Activated CD4-positive, alpha-beta T cell treated with anti-CD3 and anti-CD28 coated beads, Interleukin-10, Interleukin-2, amounts not matched to agents 100 ng/mL and 50 ng/mL, durations not matched to agents 16 hours and 8 hours (primary cell): ENCODE measurements at places on chromosomes 6 and 20.

GRCh38 chr6:158464483-158464882 is 95.4 kb upstream of the TMEM181 start:
- DNase-seq: no peak

- DNase-seq: no peak
These were observed 275.4 kb downstream of the PHF3 start for GRCh38 chr6:63910863-63911551.

GRCh38 chr6:1267057-1267732 is 44.7 kb upstream of the FOXQ1 start:
- DNase-seq: no peak

GRCh38 chr6:168849459-168849858 is 404.2 kb downstream of the THBS2 start:
- DNase-seq: no peak

GRCh38 chr20:47360297-47361056 is 4.0 kb upstream of the ZMYND8 start:
- no peak for DNase-seq

DNA sequence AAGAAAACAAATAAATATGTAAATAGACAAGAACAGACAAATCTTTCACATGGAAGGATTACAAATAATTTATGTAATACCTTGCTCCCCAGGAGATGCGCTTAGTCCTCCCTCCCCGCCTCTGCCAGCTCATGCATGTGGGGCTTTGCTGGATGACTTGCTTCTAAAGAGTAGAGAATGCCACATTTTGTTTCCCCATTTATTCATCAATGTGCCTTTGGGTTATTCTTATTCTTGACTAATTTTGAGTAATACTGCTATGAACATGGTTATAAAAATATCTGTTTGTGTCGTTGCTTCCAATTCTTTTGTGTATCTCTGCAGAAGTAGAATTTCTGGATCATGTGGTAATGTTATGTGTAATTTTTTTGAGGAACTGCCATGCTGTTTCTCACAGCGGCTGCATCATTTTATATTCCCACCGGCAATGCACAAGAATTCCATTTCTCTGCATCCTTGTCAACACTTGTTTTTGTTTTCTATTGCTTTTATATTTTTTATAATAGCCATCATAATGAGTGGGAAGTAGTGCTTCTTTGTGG is 23.8 kb upstream of the DUSP22 start:
- DNase-seq: no peak
